HT1080 (cell line): ENCODE measurements at places on chromosomes 7 and 10. TPM values are rescaled to one million over a fixed set of nuclear protein-coding genes. Genes with fewer than 3 reads are reported as not detected.

- no peak for DNase-seq
These were observed 289.9 kb upstream of the LRGUK start for GRCh38 chr7:133837224-133837623.

DNA sequence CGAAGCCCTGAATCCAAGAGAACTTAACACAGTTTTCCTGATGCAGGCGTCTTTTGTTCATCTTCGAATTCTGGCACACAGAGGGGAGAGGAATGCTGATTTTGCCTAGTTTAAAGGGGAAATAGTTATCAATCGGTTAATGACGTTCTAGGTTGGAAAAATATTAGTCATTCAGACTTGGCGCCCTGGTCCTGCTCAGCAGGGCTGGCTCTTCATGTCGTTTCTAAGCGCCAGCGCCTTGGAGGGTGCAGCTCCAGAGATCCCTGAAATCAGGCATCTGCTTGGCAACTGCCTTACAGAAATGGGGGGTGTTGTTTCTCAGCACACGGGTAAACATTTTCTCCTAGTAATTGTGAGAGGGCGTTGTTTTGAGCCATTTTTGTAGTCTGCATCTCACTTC is 1.3 kb upstream of the PRTFDC1 start:
- no peak for DNase-seq

DNA sequence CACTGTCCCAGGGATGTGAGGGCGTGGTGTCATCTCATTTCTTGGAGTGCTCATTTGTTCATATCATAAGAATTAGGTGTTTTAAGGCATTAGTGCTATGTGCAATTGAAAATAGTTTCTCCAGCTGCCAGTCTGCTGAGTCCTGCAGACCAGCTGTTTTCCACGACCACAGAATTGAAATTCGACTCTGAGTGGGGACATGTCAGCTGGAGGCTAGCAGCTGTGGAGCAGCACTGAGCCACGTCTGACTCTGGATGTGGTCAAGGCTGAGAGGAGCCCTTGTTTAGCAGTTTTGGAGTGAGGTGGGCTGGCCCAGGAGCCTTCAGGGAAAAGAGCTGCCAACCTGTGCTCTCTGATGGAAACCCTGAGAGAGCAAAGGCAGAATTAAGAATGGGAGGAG is 156.3 kb upstream of the GRB10 start:
- DNase-seq: peak; percentile 11

DNA sequence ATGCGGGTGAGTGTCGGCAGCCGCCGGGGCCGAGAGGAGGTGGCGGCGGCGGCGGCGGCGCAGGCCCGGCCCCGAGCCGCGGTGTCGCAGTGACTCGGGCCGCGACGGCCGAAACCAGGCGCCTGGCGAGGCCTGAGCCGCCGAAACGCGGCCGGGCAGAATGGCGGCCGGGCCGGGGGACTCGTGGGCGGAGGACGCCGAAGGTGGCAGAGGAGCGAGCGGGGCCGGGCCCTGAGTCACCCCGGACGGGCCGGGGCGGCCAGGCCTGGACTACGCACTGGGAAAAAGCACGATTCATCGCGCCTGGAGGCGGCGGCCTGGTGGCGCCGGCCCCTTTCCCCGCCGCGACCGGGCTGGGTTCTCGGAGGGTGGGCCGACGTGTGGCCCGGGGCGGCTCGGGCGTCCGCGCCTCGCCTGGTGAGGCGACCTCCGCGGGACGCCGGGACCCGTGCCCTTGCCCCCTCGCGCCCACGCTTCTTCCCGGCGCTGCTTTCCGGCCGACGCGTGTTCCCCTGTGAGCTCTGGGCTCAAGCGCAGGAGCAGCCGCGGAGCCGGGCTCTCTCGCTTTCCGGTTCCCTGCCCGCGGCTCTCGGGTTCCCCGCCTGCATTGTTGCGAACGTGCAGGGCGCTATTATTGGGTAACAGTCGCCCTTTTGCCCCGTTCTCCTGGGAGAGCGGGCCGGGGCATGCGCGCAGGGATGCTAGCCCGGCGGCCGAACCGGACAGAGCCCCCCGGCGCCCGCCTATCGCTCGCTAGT is 500 bp downstream of the CUL1 start:
- peak; percentile 34 for DNase-seq

DNA sequence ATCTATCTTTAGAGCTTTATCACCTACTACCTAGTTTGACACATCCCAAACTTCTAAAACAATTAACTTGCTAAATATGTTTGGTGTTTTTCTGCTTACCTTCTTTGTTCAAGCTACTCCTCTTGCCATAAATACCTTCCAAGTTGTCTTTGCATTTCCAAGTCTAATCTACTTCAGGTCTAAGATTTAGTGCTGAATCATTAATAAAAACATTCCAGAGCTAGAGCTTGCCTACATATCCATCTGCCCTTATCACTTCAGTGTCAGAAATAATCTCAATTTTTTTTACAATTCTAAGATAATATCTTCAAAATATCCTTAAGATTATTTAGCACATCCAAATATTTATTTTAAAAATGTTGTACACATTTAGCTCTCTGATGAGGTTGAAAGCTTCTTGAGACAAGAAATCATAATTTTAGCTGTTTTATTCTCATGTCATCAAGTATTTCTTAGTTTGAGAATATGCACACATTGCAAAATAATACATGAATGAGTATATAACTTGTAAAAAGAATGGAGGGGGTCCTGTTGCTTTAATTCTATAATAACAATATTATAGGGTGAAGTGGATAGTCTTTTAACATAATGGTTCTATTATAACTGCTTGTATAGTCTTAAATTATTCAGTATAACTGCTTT is 466.3 kb downstream of the SEMA3D start:
- DNase-seq: no peak

DNA sequence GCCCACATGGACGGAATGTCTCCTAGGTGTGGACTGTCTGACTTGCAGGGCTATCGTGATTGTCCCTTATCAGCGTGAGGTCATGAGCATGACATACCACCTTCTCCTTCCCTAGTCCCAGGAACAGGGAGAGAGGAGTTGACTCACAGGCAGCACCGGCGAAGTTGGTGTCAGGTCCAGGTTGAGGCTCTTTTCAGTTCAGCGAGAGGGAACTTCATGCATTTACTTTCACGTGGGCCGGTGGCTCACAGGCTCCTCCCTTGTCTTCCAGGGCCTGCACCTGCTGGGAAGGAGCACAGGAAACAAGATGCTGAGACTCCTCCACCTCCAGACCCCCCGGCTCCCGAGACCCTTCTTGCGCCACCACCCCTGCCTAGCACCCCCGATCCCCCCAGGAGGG is 46.1 kb downstream of the PROSER2 start:
- no peak for DNase-seq

GRCh38 chr10:77391605-77392235 is 245.9 kb downstream of the KCNMA1 start:
- DNase-seq: peak; percentile 91

DNA sequence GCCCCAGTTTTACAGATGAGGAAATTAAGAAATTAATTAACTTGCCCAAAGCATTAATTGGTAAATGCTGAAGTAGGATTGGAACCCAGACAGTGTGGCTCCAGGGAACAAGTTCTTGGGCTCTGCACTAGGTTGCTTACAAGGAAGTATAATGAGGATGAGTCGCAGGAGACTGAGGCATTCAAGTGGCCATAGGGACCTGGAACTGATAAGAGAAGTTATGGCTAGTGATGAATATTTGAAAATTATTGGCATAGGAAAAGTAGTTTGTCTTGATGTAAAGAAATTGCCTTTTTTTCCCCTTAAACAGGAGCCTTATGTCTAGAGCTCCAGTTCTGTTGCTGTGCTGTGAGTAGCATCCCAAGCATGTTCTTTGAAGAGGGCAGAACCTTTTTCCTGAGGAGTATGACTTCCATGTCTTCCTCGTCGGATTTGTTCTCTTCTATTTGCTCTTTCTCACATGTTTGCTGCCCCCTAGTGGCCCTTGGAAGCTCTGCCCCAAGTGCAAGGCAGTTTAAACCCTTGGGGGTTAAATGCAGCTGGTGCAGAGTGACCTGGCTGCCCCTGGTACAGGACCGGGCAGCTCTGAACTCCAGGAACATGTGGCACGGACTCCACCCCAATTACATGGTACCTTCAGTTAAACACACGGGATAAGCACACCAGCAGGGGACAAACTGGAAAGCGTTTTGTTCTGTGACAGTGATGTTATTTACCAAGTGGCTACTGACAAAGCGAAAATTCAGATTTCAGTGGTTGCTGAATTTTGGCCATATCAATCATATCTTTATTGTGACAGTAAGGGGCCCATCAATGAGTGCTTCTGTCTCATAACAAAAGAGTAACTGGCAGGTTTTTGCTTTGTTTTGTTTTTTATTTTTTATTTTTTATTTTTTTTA is 148.8 kb downstream of the HECW1 start:
- peak; percentile 73 for DNase-seq

GRCh38 chr7:70092314-70093204 is 494.3 kb downstream of the AUTS2 start:
- peak; percentile 33 for DNase-seq

DNA sequence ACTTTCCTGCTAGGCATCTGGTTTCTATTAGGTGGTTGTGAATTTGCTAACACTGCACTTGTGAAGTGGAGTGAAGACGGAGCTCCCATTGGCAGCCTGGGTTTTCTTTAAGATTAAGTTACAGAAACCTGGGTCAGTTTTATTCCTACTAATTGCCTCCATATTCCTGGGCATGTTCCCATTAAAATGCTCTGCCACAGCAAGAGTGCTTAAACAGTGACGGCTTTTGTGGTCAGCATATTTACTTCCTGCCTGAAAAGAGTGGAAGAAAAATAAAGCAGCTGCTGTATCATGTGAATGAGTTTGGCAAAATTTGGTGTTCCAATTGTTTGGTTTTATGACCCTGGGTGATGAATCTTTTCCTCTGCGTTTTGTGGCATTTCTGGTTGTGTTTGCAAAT is 96.9 kb upstream of the PLXDC2 start:
- DNase-seq: peak; percentile 70

GRCh38 chr10:101216207-101217043 is 12.8 kb downstream of the LBX1 start:
- DNase-seq: no peak

DNA sequence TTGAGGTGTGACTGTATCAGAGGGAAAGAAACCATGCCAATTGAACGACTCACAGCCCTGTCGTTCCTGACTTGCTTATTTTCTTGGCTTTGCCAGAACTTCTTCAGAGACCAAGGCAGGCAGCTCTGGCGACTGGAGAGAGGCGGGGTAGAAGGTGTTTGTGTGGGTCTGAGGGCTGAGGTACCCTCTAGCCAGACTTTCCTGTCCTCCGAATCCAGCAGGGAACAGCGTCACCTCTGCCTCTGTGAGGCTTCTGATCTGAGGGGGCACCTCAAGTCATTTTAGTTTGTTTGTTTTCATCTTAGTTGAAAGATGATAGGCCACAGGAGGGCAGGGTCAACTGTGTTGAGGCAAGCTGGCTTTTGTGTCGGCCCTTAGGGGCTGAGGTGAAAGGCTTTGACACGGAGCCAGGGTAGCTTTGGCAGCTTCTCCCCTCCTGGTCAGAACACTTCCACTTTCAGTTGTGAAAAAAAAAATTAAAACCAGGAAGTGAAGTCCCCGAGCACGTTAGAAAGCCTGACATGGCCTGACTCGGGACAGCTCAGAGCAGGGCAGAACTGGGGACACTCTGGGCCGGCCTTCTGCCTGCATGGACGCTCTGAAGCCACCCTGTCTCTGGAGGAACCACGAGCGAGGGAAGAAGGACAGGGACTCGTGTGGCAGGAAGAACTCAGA is 1.9 kb downstream of the ACSL5 start:
- peak; percentile 52 for DNase-seq

DNA sequence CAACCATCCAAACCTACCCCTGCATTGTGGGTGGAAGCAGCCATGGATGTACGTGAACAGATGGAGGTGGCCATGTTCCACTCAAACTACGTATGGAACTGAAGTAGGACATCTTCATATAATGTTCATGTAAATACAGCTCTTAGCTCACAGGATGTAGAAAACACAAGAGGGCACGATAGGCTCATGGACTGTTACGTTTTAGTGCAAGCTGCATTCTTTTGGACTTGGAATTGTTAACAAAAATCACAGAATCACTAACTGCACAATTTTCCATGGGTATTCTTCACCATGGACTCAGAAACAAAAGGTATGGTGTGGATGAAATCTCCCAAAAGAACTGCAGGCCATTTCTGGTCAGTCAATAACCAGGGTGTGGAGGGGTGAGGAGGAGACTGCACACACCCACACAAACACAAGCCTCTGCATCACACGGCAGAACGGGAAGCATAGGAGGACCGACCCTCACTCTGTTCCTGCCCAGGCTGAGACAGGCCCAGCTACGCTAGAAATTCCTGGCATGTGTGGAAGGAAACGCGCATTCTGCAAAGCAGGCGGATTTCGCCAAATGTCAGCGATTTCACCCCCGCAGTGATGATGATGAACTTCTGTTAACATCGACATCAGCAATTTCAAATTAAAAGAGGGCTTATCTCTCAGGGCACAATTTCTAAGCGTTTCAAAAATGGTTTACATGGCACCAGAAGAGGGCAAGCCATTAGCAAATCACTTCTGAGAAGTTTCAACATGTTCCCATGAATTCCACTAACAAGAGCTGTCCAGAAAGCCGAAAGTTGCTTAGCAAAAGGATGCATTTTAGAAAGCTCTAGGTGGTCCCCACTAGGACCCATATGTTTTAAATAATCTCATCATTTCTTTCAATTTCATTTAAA is 149.0 kb downstream of the TNS3 start:
- DNase-seq: no peak

GRCh38 chr7:131498237-131498885 is 58.1 kb downstream of the PODXL start:
- DNase-seq: no peak

ZPBP gene
- not detected in 2 replicates for total RNA-seq

GLI3 gene
- 4.2 and 5.9 TPM in 2 replicates for total RNA-seq

MSMB gene
- not detected in 2 replicates for total RNA-seq

FAM25G gene
- not detected in 2 replicates for total RNA-seq
